ENCODE measurements at places on chromosomes 4 and X. TPM values are rescaled to one million over a fixed set of nuclear protein-coding genes. Genes with fewer than 3 reads are reported as not detected.

The YY2 gene
- 0.30 TPM for total RNA-seq

The RBMXL3 gene
- total RNA-seq, result not detected

The PAGE4 gene
- total RNA-seq, result not detected

The RHOXF1 gene
- not detected for total RNA-seq

The DGKK gene
- not detected for total RNA-seq

The TCEAL6 gene
- not detected for total RNA-seq

The GNRHR gene
- not detected for total RNA-seq

The TRIM75 gene
- not detected for total RNA-seq

The MAGEC2 gene
- not detected for total RNA-seq

The TNIP3 gene
- not detected for total RNA-seq

The AIMP1 gene
- total RNA-seq, result 36.4 TPM
